ENCODE measurements at places on chromosomes 7 and 10.

DNA sequence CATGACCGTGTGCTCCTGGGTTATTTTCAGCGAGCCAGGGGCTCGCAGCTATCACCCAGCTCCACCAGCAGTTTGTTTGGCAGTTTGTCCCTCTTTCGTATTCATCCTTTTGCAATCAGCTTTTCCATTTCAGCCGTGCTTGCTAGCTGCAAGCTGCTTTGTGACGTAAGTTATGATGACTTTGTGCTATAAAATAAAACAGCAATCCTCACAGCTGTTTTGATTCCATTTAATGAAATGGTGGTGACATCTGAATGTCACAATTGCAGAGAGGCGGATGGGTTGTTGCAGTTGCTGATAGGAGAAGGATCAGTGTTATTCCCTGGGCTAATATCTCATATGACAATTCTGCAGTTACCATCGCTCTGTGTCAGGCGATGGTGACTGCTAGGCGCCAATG is 251.7 kb downstream of the SNX10 start:
- no peak for DNase-seq

DNA sequence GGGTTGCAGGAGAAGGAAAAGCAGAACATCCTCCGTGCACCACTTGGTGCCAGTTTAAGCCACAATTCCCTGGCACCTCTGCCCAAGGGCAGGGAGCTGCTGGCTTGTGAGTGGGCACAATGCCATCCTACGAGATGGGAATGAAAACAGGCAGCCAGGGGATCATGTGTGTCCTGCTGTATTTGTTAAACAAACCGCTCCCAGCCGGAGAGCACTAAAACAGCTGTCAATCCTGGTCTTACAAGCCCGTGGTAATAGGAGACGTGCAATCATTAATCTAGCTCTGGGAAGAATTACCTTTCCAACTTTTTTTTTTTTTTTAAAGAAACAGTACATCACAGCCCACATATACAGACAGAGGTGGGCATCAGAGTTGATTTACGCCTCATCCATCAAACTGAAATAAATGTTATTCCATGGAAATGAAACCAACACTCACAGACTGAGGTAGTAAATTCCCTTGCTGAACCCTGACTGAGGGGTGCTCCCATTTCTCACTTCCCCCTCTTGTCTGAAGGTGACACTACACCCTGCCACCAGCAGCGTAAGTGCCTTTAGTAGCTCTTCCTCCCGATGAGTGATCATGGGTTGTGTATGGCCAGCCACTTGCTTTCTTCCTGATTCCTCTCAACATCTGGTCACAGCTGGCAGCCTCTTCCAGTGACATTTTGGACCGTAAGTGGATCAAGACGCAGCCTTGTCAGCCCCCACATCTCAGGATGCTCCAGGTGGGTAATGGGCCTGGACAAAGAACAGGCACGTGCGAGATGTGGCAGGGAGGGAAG is 143.8 kb downstream of the TEX36 start:
- DNase-seq: no peak

DNA sequence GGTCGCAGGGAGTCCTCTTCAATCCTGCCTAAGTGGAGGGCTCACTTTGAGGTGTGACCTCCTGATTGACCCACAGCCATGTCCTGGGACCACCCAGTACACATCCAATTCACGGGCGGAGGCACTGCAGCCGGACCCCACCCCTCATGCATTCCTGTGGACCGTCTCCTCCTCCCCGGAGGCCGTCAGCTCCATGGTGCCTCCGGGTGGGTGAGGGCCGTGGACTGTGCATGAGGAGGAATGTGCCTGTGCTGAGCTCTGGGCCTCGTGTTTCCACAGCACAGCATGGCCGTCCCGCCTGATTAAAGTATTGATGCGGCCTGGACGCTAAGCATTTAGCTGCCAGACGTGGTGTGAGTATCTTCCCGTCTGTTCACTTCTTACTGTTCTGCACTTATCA is 52.8 kb downstream of the CFAP46 start:
- no peak for DNase-seq

DNA sequence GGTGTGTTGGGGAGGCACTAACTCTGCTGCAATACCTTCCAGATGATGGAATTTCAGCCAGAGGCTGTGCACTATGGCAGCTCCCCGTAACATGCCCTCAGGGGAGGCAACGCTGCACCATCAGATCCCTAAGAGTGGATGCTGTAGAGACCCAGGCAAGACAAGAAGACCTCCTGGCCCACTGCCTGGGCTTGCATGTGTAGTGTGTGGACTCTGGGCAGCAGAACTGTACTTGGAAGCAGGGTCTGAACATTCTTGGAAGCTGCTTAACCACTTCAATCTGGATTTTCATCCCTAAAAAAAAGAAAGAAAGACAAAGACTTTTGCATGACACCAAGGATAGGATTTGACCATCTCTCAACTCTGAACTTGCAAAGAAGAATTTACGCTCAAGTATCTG is 297.5 kb upstream of the NRP1 start:
- no peak for DNase-seq

GRCh38 chr10:29955329-29955935 is 104.0 kb downstream of the JCAD start:
- no peak for DNase-seq

DNA sequence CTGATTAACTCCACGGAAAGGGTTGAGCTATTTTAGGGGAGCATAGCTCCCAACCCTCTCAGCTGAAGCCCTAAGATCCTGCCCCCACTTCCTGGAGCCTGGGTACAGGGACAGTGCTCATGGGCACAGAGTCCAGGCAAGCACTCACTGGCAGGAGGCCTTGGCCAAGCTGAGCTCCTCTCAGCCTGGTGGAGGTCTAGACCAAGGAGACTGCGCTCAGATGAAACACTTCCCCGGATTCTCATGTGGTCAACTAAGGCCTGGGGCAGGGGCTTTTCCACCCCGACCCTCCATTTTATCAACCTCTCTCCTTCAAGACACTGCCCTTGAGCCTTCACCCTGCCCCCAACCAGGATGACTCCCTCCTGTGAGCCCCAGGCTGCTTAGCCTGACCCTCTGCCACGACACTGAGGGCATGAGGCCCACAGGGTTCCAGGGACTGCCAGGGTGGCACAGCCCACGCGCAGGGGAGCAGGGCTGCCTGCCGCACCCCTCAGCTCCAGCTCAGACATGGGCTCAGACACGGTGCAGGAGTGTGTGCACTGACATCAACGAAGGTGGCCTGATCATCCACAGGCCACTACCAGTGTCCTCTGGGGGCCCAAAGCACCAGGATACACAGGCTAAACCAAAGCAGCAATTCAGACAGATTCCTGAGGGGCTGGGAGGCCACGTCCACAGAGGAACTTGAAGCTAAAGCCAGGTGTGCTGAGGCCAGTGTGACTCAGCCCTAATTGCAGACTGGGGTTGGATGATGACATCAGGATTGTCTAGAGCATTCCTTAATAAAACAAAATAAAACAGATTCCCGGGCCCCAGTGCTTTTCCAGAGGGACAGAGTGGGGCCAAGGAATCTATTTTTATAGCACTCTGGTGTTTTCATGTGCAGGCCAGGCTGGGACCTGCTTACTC is 18.8 kb downstream of the CHAT start:
- DNase-seq: no peak

DNA sequence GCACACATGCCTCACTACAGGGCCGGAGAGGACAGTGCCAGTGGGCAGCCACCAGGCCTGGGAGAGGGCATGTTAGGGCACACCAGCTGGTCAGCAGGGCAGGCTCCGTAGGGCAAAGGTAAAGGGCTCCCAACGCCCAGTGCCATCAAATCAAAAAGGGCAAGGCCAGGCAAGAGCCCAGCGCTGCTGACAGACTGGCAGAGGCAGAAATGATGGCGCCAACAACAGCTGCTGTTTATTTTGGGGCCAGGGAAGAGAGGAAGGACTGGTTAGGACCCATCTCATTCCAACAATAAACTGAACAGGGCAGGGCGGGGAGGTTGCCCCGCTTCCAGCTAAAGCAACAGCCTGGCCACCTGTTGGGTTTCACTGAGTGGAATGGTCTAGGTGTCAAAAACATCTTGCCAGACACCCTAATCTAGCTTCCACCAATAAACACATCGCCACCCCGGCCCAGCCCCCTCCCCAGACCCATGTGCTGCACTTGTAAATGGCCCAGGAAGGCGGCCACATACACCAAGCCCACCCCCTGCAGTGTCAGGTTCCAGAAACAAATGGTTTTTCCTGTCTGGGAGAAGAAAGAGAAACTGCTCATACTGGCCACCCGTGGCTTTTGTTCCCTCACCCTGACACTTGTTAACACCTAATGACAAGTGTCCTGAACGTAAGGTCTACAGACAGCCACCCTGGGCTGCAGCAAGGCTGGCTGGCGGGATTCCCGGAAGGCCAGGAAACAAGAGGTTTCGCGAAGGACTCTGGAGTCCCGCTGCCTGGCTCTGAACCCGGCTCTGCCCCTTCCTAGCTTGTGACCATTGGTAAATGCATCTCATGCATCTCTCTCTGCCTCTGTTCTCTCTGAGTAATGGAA is 15.3 kb downstream of the SH3PXD2A start:
- DNase-seq: no peak

- DNase-seq: peak; percentile 36
Measured at GRCh38 chr7:127905491-127906330, 125.5 kb downstream of the LRRC4 start.

GRCh38 chr10:86370006-86370585 is 3.5 kb upstream of the GRID1 start:
- DNase-seq: no peak

- no peak for DNase-seq
Measured at GRCh38 chr7:47474211-47474936, 107.5 kb downstream of the TNS3 start.

Data from activated CD4-positive, alpha-beta T cell treated with anti-CD3 and anti-CD28 coated beads, Interleukin-2, amount 50 U/mL, for 16 hours (primary cell).